ENCODE measurements at places on chromosomes 7 and 10.

- DNase-seq: no peak
Measured at GRCh38 chr7:74068378-74069085, 15.1 kb upstream of the LIMK1 start.

- no peak for DNase-seq
Measured at GRCh38 chr7:116258734-116259133, 48.4 kb downstream of the TES start.

- DNase-seq: peak; percentile 1
Measured at GRCh38 chr7:27739301-27739908, 557 bp upstream of the TAX1BP1 start.

DNA sequence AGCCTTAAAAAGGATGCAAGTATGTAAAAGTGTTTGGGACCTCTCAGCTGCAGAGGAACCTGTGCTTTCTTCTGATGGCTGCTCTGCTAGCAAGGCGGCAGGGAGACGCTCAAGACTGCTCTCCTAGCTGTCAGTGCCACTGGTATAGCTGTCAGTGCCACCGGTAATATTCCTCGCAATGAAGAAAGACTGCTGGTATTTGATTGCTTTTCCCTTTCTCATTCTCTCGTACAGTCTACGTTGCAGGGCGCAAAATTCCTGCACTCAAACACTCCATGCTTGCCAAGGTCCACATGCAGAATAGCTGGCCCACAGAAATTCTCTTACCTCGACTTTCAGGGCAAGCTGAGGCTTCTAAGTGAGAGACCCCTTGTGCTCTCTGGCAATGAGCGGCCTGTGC lies 432.6 kb upstream of the KLF6 start:
- no peak for DNase-seq

GRCh38 chr7:143975617-143976016 lies 21.0 kb downstream of the OR2F1 start:
- no peak for DNase-seq

GRCh38 chr7:135169964-135170273 lies 588 bp downstream of the CYREN start:
- no peak for DNase-seq

- DNase-seq: no peak
Measured at GRCh38 chr10:608331-609261, 80.9 kb downstream of the DIP2C start.

GRCh38 chr7:25454562-25455041 lies 226.3 kb upstream of the NPVF start:
- no peak for DNase-seq

DNA sequence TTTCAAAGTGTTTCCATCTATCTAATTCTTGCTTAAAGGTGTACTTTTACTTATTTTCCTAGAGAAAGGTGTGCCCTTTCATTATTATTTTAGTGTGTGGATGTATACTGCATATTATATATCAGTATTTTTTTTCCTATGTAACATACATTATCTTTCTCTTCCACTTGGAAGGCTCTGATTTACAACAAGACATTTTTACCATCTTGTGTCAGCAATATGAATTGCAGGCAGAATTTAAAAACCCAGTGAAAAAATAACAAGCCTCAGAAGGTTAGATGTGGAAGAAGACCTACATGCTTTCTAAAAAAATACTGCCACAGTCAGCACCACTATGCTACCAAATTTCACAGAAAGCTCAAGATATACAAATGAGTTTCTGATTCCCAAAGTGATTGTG lies 327.7 kb upstream of the STEAP1 start:
- DNase-seq: no peak

DNA sequence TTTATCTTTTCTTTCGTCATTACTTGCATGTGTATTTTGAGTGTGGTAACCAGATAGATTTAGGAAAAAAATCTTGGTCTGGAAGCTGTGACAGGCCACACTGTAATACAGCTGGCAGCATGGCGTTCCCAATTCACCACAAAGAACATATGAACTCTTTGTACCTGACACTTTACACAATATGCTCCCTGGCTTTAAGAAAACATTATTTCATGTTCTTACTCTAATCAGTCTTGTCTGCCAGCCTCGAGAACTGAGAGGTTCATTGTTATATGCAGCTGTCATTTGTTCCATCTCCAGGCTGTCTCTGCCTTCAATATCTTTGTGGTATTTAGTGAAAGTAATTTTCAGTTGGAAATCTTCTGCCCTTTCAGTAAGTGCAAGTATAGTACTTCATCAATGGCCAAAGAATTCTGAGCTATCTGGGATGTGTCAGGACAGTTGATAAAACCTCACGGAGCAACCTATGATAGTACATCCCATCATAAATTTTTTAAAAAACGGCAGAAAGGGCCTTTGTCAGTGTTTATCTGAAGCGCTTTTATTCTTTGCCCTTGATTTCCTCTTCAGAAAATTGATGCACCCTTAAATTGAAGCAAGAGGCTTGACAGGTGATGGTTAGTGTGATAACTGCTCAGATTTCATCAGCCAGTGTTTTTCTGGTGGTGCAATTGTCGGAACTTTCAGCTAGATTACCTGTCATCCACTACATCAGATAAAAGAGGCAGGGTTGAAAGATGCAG lies 146.3 kb upstream of the SP8 start:
- DNase-seq: no peak

DNA sequence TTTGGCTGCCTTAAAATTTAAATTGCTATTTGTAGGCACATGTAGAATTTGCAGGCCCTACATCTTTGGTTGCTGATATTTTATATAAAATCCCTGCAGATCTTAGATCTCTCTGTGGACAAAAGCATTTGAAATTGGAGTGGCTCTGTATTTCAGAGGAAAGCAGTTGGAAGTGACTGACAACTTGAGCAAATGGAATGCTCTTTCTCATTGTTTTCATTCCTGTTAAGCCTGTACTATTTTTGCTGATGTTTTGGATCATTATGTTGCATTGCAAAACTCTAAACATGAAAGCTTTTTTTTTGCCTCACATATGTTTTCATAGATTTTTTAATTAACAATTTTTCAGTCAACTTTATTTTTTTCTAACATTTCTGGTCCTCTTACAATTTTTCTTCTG lies 251.2 kb upstream of the MDFIC start:
- no peak for DNase-seq

- no peak for DNase-seq
Measured at GRCh38 chr10:93032105-93032808, 28.3 kb upstream of the CYP26C1 start.

DNA sequence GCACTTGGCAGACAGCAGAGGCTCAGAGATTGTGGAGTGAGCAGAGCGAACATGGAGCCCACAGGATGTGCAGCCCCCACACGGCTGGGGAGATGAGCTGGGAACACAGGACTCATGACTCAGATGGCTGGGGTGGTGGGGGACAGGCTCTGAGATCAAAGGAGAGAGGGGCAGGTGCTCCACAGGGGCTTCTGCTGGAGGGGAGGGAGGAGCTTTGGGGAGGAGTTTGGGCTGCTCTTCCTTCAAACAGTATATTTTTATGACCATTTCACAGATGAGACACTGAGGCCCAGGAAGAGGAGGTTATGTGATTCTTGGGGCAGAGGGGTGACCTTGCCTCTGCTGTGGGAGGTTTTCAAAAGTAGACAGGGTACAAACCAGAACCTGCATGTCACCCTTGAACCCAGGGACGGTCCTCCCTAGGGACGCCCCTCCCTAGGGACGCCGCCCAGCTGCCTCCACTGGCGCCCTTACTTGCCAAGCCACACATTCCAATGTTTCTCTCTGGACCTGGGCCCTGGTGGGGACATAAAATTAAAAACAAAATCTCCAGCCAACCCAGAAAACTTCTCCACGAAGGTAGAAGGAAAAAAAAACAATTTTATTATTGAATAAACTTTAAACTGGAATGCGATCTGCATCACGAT lies 981 bp upstream of the CRYGN start:
- no peak for DNase-seq

DNA sequence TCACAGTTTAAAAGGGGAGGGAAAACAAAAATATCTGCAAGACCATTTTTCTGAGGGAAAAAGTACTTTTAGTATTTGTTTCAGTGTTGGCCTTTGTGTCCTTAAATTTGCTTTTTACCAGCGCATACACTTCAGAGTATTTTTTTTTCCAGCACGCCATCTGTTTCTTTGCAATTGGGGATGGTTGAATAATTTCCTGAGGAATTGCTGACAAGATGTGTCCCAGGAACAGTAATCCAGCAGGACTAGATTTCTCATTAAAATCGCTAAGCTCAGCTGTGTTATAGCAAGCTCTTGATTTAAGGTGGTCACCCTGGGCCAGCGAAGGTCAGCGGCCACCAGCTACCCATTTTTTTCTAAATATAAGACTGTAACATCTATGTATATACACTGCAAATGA lies 156.9 kb upstream of the RHOBTB1 start:
- DNase-seq: no peak

DNA sequence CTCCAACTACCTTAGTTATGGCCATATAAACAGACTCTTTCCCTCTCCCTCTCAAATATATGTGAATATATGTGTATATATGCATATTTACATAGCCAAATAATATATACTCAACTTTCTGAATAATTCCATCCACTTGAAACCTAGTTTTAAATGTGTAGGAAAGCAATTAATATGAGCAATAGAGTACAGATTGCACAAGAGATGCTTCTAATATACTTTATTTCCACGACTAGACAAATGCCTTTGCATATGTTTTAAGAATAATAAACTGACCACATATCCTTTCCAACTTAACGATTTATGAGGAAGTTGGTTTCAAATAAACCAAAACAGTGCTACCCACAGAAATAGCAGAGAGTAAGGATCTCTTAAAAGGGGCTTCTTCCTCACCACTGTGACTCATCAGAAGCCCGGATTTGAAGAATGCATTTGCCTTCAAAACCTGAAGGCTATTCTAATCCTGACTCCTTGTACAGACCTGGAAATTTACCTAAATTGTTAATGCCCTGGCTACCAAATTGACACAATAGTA lies 266.3 kb downstream of the AHR start:
- no peak for DNase-seq

- no peak for DNase-seq
Measured at GRCh38 chr10:58919927-58920654, 256.4 kb upstream of the PHYHIPL start.

GRCh38 chr7:74258639-74259038 lies 4.4 kb upstream of the RFC2 start:
- no peak for DNase-seq

Measured in activated T-helper 1 cell treated with Interleukin-2 at 50 U/mL for 16 hours (primary cell).